ENCODE measurements at places on chromosomes 11 and 22. TPM values are rescaled to one million over a fixed set of nuclear protein-coding genes. Genes with fewer than 3 reads are reported as not detected.

The RFPL3 gene
- not detected for total RNA-seq

The OR10G7 gene
- not detected for total RNA-seq

The CYTH4 gene
- total RNA-seq: 12.6 TPM

The BATF2 gene
- total RNA-seq: 0.18 TPM

The SELENOM gene
- total RNA-seq: 18.5 TPM

The ZNF215 gene
- total RNA-seq: 12.3 TPM

The CACNA1I gene
- total RNA-seq: not detected

The SLC43A3 gene
- 69.3 TPM for total RNA-seq

The CHKA gene
- total RNA-seq: 35.8 TPM

DNA sequence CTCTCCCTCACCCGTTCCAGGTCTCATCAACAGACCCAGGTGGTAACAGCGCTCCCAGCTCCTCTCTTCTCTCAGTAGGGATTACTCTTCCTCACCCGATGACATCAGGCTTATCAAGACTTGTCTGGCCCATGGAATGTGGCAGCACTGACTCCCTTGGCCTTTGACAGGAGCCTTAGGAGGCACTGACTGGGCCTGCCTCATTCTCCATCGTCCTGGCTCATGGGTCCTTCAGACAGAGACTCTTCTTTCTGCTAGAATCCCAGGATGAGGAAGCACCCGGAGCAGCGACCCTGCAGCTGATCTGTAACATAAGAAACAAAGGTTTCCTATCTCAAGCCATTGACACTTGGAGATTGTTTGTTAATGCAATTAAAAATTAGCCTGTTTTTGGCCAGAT, 1063.6 kb downstream of the TBC1D22A start:
- no peak for DNase-seq

DNA sequence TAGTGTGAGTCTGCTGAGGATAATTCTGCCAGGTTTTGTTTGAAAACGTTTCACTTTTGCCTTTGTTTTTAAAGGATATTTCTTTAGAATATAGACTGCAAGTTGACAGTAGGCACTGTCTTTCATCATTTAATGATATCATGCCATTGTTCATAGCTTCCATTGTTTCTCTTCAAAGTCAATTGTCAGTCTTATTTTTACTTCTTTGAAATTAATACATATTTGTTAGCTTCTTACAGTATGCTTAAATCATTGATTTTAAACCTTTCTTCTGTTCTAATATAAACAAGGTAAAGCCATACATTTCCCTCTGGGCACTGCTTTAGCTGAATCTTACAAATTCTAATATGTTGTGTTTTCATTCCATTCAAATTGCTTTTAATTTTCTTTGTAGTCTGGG, 62.3 kb upstream of the PARVA start:
- no peak for DNase-seq

DNA sequence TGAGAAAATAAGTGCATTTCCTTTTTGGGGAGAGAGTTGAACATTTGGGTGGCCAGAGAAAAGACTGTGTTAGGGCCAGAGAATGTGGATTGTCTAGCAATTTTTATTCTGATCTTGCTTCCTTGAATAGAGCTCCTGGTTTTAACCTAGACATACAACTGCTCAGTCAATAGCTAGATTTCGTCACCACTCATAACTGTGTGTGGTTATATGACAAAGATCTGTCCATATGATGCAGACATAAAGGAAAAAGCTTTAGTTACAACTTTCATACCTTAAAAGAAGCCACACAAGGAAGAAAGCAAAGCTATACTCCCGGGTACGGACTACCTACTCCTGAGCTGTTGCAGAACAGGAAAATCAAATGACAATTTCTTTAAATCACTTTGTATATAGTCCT, 37.2 kb downstream of the MS4A6A start:
- DNase-seq: no peak

GRCh38 chr22:41831828-41832552, 915 bp upstream of the SREBF2 start:
- DNase-seq: no peak

- peak; percentile 47 for DNase-seq
Observed at GRCh38 chr11:62922653-62923431, 1.7 kb upstream of the CHRM1 start.

DNA sequence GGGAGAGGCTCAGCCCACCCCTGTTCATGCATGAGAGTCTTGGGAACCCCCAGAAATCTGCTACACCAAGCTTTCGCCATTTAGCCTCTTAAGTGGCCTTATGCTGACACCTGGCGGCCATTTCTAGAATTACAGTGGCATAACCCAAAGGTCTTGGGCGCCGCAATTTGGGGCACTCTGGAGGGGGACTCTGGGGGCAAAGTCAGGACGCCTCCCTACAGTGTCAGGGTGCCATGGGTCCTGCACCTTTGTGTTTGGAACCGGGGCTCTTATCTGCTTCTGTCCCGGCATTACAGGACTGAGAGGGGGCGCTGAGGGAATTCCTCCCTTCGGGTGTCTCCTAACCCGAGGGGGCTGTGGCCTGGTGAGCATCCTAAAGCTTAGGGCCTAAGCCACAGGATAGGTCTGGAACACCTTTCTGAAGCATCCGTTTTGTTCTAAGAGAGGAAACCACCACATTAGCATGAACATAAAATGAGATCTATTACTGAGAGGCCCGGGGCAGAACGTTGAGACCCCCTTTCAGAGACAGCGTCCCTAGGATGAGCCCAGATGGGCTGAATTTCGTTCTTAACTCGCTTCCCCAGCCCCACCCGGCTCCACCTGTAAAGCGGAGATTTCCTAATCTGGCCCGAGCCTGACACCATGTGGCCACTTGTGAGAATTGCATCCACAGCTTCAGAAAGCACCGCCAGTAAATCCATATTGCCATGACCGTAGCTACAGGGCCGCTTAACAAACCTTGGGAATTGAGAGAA, 9.3 kb downstream of the INS start:
- DNase-seq: peak; percentile 92

GRCh38 chr22:32752326-32752725, 49.2 kb upstream of the TIMP3 start:
- DNase-seq: no peak

DNA sequence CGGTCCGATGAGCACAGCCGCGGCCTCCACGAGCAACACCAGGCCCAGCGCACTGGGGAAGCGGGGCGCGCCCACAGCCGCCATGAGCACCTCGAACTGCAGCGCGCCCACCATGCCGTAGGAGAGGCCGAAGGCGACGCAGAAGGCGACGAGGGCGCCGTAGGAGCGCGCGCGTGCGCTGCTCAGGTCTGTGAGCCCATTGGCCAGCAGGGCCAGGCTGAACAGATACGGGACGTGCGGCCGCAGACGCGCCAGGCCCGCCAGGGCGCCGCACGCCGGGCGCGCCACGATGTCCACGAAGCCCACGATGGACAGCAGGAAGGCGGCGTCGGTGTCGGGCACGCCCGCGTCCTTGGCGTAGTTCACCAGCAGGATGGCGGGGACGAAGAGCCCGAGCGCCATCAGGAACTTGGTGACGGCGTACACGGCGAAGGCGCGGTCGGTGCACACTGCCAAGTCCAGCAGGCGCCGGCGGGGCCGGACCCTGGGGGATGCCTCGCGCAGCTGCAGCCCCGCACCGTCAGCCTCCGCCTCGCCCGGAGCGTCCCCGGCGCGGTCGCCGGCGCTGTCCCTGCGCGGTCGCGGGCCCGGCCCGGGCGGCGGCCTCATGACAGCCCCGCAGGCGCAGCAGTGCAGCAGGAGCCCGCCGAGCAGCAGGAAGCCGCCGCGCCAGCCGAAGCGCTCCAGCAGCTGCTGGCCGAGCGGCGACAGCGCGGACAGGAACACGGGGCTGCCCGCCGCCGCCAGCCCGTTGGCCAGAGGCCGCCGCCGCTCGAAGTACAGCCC, 2.9 kb downstream of the SLC16A8 start:
- no peak for DNase-seq

DNA sequence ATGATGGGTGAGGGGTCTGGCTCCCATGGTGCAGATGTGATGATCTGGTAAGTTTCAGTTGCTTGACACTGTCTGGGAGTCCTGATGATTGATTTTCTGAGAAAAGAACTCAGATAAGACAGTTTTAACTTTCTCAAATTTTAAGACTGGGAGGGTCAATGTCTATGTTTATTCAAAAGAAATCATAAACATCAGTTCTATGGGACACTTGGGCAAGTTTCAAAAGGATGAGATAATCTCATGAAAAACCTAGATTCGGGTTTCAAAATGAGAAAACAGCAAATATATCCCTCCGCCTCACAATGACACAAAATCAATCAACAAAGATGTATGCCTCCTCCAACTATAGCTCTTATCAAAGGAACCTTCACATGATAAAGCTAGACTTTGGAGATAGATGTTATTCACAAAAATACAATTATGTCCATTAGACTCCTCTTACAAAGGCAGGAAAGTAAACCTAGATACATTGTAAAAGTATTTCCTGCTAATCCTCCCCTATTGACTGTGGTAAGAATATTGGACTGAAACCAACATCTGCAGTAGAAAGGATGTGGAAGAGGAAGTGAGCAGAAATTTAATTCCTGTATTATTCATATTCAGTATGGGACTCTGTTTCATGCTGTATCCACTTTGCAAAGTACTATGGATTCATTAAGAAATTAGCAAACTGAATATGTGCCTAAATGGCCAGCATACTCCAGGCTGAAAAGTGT, 21.6 kb downstream of the SVIP start:
- DNase-seq: no peak

DNA sequence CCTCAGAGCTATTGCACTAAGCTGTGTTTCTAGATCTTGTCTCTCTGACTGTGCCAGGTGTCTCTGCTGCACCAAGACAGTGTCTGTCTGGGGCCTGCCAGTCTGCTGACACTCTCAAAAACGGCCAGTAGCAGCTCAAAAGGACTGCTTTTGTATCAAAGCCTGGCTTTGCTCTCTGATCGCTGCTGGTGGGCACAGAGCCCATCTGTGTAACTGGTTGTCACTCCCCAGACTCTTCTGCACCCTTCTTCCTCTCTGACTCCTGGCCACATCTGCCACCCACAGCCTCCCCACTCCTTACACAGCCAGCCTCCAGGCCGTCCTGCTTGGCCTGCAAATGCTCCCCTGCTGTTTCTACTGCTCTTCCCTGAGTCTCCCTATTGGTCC, 26.5 kb downstream of the MED15 start:
- DNase-seq: no peak

GRCh38 chr22:31244046-31244942, 32.2 kb downstream of the LIMK2 start:
- no peak for DNase-seq

DNA sequence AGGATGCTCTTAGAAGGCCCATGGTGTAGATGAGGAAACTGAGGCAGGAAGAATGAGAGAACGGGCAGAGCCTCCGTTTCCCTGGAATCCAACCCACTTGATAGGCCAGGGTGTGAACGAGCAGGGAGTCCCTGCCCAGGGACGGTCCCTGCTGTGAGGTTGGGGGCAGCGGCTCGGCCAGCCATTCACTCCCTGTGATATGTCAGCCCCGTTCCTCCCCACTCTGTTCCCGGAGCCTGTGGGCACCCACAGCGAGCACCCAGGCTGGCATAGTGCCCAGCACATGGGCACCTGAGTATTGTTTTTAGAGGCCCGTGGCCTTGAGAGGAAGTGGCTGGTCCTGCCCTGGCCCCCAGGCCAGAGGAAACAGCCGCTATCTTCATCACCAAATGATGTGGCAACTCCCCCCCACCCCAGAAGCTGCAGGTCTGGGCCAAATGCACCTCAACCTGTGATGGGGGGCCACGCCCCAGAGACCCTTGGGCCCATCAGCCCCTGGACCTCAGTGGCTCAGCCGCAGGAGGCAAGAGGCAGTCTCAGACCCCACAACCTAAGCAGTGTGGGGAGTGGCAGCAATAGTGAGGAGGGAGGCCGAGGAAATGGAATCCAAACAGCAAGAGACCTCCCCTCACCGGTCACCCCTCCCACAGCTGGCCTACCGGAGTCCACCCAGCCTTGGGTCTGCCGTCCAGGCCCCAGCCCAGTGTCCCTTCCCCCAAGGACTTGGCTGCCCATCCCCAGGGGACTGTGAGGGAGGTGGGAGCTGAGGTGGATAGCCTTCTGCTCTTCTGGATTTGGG, 2.1 kb downstream of the ALDH3B1 start:
- no peak for DNase-seq

DNA sequence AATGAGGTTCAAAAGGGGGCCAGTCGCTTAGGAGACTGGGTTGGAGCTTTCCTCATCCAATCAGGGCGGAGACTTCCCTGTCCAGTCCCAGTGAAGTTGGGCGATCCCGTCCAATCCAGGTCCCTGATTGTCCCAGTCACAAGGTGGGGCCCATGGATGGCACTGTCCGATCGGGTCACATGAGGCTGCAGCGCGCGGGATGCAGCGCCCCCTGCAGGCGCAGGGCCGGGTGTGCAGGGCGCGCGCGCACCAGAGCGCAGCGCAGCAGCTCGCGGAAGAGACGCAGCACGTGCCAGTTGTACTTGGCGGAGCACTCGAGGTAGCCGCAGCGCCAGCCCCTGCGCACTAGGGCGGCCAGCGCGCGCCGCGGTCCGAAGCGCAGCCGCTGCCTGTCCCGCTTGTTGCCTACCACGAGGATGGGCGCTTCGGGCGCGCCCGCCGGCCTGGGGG, 2.3 kb downstream of the RASL10A start:
- no peak for DNase-seq

GRCh38 chr11:69210310-69211035, 54.7 kb downstream of the SMIM38 start:
- no peak for DNase-seq

DNA sequence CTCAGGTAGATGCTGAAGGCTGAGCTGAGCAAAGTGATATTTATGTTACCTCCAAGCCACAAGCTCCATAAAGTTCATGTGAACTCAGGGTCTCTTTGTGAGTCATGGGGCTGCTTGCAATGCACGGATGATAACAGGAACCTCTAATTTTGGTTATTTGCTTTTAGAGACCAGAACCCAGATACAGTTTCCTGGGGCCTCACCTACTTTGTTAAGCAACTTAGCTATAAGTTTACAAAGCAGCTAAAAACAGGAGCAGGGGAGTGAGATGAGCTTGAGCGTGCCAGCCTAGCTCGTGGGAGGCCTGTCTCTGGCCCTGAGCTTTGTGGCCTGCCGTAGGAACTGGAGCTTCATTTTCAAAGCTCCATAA, 29.2 kb downstream of the SREBF2 start:
- peak; percentile 92 for DNase-seq

- no peak for DNase-seq
Observed at GRCh38 chr11:31651208-31651607, 141.6 kb downstream of the ELP4 start.

DNA sequence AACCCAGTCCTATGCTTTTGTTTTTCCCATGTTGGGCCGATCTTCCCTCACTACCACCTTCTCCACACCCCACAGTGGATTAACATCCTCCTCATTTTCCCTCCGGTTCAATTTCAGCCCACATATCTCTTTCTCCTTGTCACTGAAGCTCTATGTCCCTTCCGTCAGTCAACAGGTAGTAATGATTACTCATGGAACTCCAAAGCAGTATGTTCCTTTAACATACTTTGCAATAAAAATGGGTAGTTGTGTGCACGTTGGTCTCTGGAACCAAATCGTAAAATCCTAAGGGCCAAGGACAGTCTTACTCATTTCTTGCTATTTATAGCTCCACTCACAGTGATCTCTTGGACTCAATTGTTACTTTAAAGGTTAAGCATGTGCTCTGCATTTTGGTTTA, 20.2 kb downstream of the AMOTL1 start:
- no peak for DNase-seq

DNA sequence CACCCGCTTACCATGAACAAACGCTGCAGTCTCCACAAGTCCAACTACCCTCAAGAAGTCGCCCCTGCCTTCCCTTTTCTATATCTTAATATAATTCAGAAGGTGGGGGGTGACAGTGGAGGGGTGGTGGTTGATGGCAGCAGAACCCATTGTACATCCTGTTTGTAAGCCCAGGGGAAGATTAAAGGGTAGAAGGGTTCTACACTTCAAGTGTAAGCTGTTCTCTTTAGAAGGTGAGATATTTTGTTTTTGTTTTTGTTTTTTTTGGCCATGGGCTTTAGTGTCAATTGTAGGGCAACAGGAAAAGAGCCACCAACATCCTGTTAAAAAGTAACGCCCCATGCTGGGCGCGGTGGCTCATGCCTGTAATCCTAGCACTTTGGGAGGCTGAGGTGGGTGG, 34.9 kb upstream of the RRAS2 start:
- no peak for DNase-seq

Measured in Karpas-422 (cell line).